ENCODE measurements at places on chromosomes 6 and 20. TPM values are rescaled to one million over a fixed set of nuclear protein-coding genes. Genes with fewer than 3 reads are reported as not detected.

DNA sequence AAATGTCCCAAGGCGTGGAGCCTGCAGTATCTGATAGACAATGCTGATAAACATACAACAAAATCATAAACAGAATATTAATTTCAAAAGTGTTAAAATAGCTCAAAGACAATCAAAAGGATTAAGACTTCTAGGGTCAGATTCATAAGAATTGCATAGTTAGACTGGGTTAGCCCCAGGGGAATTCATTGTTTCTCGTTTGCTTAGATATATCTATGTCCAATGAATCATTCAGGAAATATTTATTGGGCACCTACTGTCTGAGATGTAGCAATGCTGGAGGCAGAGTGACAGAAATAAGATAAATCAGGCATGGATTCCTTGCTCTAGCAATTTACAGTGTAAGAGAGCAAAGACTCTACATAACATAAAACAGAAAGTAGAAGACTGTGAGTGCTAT is 124.4 kb upstream of the PRL start:
- no peak for DNase-seq

GRCh38 chr6:163306000-163306399 is 108.5 kb upstream of the QKI start:
- DNase-seq: no peak

GRCh38 chr6:120774275-120774674 is 560.0 kb downstream of the TBC1D32 start:
- no peak for DNase-seq

DNA sequence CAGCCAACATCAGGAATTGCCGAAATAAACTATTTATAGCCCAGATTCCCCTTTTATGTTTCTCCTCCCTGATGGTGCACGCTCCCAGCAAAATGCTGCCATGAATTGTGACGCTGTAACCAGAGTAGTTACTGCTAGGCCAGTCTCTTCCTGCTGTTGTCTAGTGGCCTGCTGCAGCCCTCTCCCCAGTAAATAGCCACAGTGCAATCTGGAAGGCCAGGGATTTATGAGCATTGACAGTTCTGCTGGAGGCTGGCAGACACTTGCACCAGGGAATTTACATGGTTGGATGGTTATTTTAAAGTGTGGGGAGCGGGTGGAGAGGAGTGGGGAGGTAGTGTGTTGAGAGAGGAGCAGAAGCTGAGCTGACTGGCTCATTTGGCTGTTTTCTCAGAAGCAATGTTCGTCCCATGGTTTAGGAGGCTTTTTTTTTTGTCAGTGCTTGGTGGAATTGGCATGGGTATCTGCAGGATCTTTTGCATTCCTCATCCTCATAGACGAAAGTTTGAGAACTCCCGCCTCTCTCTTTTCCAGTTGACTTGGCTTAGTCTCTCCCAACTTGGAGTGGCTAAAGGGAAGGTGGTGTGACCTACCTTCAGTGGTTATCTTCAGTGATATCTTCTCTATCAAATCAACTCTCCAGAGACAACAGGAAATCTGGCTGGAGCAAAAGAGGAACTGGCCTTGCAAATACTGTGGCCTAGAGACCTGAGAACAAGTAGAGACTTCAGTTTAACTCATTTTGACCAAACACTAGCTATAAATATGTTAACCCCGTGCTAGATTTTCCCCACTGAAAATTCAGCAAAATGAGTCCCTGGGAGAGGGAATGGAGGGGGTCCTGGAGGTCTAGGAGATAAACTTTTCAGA is 99.3 kb upstream of the VSTM2L start:
- no peak for DNase-seq

- DNase-seq: no peak
Observed at GRCh38 chr20:37668166-37668565, 25.7 kb upstream of the CTNNBL1 start.

DNA sequence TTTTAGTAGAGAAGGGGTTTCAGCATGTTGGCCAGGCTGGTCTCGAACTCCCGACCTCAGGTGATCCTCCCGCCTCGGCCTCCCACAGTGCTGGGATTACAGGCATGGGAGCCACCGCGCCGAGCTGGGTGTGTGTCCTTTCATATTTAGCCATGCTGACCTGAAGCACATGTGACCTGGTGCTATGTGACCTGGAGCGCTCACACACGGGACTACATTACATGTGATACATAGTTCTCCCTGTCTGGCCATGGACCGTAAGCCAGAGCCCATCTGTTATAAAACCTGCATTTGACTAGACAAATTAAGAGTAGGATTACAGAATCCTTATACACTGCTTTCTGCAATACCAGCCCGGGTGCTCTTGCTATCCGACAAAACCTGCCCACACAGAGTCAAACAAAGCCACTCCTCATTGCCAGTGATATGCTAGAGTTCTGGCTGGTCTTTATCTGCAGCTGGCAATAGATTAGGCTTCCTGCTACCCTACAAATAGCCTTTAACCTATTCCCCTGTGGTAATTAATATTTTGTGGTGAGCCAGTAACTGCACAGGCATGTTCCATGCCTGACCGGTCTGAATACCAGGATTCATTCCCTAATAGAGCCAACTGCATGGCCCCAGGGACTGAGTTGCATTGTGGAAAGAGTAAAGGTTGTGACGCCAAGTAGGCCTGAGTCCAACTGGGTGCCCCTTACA is 26.3 kb upstream of the FAM50B start:
- no peak for DNase-seq

CLPSL1 gene
- total RNA-seq: not detected

DNA sequence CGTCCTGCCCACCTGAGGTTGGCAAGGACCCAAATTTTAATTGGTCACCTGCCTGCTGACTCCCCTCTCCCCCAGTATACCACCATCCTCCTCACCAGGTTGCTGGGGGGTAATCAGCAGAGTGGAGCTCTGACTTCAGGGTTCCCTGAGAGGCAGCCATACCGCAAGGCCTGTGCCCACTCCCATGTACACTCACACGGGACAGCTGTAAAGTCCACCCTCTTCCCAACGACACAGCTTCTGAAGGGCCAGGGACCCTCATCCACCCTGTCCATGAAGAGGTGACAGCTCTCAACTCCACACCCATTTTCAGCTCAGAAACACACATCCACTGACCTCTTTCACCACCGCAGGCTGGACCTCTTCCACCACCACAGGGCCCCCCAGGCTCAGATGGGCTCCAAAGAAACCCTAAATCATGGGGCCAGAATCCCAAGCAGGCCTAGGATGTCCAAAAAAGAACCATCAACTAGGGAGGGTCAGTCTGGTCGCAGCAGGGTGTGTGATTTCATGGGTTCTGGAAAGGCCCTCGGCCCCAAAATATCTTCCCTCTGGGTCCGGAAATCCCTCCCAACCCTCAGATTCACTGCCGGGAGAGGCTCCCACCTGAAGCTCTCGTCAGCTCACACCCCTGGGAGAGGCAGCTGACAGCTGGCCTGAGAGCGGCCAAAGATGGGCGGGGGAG is 30.0 kb downstream of the TFEB start:
- DNase-seq: no peak

DNA sequence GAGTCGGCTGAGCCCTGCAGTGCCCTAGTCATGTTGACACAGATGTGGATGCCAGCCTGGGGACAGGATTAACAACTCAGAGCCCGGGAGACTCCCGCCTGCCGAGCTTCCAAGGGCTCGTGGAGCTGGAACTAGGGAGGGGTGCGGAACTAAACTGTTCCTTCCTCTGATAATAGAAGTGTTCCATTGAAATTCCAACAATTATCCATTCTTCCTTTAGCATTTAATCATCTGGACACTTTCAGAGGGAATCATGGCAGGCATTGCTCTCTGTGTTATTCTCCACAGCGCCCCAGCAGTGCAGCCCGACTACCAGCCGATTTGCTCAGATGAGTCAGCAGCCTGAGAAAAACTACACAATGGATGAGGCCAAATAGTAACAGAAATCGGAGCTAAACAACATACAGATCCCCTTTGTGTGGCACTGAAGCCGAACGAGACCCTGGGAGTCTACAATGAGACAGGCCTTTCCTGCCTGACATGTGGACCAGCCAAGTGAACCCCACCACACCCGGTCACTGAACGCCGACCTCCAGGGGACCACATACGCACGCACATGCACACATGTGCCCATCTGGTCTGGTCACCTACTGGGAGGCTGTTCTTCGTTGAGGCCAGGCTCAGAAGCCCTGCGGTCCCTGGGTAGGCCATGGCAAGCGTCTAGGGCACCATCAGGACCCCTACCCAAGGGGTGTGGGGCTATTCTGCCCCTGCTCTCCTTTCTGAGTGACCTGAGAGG is 238.4 kb upstream of the AFDN start:
- no peak for DNase-seq

FAXC gene
- total RNA-seq: 1.4 TPM

PAK5 gene
- 0.13 TPM for total RNA-seq

- DNase-seq: no peak
Observed at GRCh38 chr6:31397901-31398525, 5.4 kb upstream of the MICA start.

DNA sequence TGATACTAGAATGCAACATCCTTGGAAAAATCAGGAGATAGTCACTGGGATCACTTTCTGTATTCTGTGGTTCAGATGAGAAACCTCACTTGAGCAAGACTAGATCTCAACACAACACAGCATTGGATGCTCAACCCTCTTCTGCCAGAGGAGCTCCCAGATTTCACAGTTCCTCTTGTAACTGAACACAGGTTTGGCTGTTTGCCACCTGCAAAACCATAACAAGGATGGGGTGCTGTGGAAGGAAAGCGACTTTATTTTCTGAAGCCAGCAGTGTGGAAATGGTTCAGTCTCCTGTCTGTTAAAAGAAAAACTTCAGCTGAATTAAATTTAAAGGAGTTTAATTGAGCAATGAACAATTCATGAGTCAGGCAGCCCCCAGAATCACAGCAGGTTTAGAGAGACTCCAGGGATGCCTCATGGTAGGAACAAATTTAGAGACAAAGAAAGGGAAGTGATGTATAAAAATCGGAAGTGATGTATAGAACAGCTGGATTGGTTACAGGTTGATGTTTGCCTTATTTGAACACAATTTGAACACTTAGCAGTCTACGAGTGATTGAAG is 149.9 kb upstream of the UST start:
- no peak for DNase-seq

- DNase-seq: no peak
Observed at GRCh38 chr6:32785781-32786533, 22.6 kb upstream of the HLA-DQB2 start.

DNA sequence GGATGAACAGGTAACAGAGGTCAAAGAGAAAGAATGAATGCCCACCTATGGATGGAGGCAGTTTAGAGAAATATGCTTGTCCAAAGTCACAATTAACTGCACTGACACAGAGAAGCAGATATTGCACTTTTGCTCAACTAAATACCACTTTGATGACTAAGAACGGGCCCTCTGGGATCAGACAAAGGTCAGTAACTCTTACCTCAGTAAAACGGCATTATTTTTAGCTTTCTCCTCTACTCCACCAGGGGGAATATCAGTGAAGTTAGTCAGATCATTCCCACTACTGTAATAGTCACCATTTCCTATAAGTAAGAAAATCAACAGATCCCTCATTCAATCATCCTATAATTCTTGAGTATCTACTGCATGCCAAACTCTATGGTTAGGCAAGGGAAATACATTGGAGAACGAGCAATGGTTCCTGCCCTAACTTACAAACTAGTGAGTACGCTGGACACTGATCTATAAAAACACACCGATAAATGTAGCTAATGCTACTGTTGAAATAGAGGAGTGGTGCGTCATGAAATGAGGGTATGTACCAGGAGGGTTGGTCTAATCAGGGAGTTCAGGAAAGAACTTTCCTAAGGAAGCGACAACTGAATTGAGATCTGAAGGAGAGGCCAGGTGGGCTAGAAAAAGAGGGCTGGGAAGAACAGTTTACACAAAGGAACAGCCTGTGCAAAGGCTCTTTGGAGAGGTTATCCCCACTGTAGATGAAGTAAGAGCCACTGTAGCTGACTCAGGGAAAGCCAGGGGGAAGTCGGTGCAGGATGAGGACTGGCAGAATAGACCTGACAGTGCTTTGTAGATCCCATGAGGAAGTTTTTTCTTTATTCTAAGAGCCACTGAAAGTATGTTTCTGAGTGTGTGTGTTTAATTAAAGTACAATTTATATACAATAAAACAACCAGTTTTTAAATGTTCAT is 9.2 kb downstream of the ECI2 start:
- DNase-seq: no peak

DNA sequence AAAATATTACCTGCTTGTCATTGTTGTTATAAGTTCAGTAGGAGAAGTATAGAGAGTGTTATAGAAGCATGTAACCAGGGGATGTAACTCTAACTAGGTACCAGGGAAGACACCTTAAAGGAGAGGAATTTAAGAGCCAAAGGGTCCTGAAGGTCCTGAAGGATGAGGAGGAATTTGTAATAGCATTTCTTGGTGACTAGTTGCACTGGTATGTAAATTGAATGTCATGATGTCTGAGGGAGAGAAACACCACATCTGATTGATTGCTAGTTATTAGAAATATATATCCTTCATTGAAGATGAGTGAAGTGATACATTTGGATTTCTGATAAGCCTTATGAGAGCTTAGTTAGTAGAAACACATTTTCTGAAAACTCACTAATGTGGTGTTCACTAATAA is 643.8 kb downstream of the RFPL4B start:
- DNase-seq: no peak

NOX3 gene
- not detected for total RNA-seq

TMEM63B gene
- 27.3 TPM for total RNA-seq

GRCh38 chr6:106324726-106325335 is 729 bp downstream of the ATG5 start:
- no peak for DNase-seq

DNA sequence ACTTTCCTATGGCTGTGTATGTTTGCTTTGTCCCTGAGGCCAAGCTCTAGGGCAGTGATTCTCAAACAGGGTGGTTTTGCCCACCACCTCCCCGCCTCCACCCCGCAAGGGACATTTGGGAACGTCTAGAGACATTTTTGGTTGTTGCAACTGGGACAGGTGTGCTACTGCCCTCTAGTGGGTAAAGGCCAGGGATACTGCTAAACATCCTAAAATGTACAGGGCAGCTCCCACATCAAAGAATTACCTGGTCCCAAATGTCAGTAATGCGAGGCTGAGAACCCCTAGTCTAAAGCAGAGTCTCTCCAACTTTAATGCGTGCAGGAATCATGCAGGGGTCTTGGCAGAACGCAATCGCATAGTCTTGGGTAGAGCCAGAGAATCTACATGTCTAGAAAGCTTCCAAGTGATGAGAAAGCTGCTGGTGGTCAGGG is 5.1 kb downstream of the KCNS1 start:
- DNase-seq: peak; percentile 59

GRCh38 chr20:57638895-57639236 is 18.6 kb upstream of the ZBP1 start:
- DNase-seq: no peak

MICA gene
- 27.5 TPM for total RNA-seq

SLC17A2 gene
- 0.76 TPM for total RNA-seq

DNA sequence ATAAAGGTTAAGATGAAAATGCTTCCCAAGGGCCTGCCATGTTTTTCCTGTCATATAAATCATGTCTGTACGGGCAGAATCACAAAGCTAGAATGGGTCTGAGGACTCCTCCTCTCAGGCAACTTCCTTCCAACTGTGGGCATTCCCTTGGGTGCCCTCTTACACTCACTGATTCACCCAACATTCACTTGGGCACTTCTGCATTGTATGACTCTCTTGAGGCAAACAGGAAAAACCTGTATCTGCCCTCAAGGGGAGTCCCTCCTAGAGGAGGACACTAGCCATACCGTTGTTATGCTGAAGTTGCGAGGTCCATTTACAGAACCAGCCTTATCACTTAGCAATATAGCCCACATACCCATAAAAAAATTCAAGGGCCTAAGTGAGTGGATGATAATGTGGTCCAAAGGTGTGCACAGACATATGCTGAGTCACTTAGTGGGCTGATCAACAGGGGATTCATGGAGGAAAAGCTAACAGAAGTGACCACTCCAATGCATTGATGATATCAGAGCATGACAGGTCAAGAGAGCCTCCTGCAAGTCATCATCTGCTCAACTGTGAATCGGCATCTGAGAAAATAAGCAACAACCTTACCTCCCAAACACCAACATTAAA is 131.1 kb downstream of the ATXN1 start:
- DNase-seq: no peak
